ENCODE measurements at places on chromosomes 12 and 14. TPM values are rescaled to one million over a fixed set of nuclear protein-coding genes. Genes with fewer than 3 reads are reported as not detected.

IAPP gene
- not detected for total RNA-seq

DNA sequence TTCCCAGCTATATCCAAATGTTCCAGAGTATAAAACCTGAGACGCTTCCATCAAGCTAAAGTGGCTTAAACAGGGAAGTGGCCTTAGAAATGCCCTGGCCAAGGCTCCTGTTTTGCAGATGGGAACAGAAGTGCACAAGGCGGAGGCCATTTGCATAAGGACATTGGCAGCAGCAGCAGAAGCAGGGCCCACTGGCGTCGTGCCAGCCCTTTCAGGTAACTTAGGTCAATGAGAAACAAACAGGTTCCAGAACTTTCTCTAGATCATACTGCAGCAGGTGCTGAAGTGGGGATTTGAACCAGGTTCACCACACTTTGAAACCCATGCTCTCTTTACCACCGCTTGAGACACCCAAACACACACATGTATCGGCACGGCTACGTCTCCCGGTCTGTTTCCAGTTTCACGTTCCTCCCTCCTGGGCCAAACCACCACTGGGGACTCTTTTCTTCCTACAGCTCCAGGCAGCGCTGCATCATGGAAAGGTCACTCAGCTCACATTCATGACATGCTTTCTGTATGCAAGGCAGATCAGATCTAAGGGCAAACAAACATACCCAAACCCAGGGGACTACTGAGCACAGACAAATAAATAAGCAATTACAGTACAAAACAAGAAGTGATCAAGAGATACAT, 46.0 kb upstream of the PLEKHG6 start:
- no peak overlapping the region for H3K4me3 ChIP-seq
- DNase-seq: no peak
- no peak overlapping the region for H3K27ac ChIP-seq
- peaks cover 9% of the 10 kb centered on the region for H3K27me3 ChIP-seq
- H3K4me1 ChIP-seq: no peaks in the 10 kb centered on the region

STAC3 gene
- 2.8 TPM for total RNA-seq

KERA gene
- total RNA-seq: not detected

GRCh38 chr12:4556735-4557530, 5.1 kb upstream of the DYRK4 start:
- no peak for DNase-seq
- H3K4me3 ChIP-seq: no peak overlapping the region
- no peaks in the 10 kb centered on the region for H3K27me3 ChIP-seq
- no peak overlapping the region for H3K27ac ChIP-seq

GRCh38 chr12:42732908-42733411, 143.4 kb upstream of the PRICKLE1 start:
- H3K27me3 ChIP-seq: no peaks in the 10 kb centered on the region
- H3K4me3 ChIP-seq: no peak overlapping the region
- no peak for DNase-seq
- no peak overlapping the region for H3K27ac ChIP-seq

- H3K27ac ChIP-seq: no peak overlapping the region
- H3K4me1 ChIP-seq: no peaks in the 10 kb centered on the region
- no peak for DNase-seq
Observed at GRCh38 chr12:64976131-64976530, 145.0 kb downstream of the WIF1 start.

- H3K4me1 ChIP-seq: no peaks in the 10 kb centered on the region
- no peaks in the 10 kb centered on the region for H3K36me3 ChIP-seq
- no peak overlapping the region for H3K4me3 ChIP-seq
- H3K27me3 ChIP-seq: no peaks in the 10 kb centered on the region
- no peak overlapping the region for H3K27ac ChIP-seq
- no peak for DNase-seq
Observed at GRCh38 chr14:68131907-68132306, 312.3 kb downstream of the RAD51B start.

DNA sequence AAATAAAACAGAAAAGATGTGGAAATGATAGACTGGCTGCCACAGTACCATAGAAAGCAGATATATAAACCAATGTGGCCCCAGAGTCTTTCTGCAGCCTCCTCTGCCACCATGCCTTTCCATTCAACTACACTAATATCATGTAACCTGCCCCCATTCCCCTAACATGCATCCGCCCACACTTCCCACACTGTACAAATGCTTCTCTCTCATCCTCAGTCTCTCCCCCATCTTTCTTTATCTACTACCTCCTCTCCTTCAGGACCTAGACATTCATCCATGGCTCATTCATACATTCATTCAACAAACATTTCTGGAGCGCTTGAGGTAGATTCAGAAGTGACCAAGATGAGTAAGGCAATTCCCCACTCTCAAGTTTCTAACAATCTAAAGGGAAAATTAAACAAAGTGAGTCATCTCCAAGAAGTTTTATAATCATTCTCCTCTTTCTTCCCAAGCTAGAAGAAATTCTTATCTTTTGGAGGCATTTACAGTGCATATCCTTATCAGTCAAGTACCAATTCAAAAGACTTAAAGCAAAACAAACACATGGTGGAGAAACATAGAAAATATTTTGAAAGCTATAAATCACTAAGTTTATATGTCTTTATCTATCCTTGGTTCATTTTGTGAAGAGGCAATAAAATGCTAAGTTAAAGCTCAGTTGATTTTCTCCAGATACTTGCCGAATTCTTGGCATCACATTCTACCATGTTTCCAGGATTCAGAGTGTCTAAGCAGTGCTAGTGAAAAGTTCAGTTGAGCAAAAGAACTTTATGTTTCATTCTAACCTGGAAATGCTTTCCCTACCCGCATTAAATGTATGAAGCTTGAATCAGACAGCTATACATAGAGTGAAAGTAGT, 70.5 kb upstream of the FRMD6 start:
- DNase-seq: no peak
- H3K36me3 ChIP-seq: no peaks in the 10 kb centered on the region
- no peaks in the 10 kb centered on the region for H3K27me3 ChIP-seq
- no peak overlapping the region for H3K27ac ChIP-seq

DNA sequence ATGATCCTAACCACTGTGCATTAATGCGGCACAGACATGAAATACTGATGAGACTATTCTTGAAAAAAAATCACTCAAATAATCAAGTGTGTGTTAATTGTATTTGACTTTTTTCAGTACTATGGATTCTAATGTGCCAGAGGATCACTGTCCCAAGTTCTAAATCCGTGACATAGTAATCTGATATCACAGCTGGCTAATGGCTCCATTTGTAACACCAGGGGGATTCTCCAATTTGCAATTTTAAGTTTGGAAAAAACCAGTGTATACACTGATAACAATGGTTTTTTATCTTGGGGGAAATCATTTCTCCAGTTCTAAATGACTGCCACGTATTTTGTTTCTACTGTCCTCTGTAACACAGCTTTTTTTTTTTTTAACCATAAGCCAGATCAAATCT, 33.0 kb downstream of the MPHOSPH9 start:
- H3K4me1 ChIP-seq: peaks cover 4% of the 10 kb centered on the region
- H3K27ac ChIP-seq: no peak overlapping the region
- H3K27me3 ChIP-seq: no peaks in the 10 kb centered on the region
- no peak overlapping the region for H3K4me3 ChIP-seq

DNA sequence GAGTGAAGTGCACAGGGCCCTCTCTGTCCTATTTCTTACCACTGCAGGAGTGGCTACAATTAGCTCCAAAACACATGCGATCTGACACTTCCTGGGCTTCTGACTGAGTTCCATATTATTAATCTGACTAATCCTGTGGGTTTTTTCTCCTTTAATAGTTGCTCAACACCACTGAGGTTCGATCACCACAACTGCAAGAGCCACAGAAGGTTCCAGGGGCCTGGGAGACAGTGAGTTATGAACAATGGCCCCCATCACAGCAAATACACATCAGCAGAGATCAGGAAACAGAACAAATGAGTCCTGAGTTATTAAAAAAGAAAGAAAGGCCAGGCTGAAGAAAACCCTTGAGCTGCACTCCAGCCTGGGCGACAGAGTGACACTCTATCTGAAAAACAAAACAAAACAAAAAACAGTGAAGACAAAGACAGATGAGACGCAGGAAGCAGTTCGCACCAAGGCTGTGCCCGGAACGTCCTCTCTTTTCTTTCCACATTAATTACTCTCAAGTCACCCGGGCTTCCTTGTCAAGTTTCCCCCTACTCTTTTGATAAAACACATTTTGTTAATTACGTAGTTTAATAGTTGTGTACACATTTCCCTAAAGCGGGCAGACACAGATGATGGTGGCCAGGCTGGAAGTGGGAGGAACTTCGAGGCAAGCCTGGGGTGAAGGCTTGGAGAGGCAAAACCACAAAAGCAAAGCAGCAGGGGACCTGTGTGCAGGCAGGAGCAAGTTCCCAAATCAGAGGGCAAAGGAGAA, 42.7 kb downstream of the CDC42BPB start:
- no peaks in the 10 kb centered on the region for H3K36me3 ChIP-seq
- no peak overlapping the region for H3K27ac ChIP-seq
- DNase-seq: no peak
- no peak overlapping the region for H3K4me3 ChIP-seq
- H3K27me3 ChIP-seq: peaks cover 31% of the 10 kb centered on the region

Data from T-cell (primary cell).